ENCODE measurements at places on chromosomes 1 and 21.

- no peak for DNase-seq
Measured at GRCh38 chr1:27253596-27253995, 19.2 kb downstream of the WDTC1 start.

GRCh38 chr1:202578001-202578504, 132.2 kb downstream of the SYT2 start:
- DNase-seq, result no peak

DNA sequence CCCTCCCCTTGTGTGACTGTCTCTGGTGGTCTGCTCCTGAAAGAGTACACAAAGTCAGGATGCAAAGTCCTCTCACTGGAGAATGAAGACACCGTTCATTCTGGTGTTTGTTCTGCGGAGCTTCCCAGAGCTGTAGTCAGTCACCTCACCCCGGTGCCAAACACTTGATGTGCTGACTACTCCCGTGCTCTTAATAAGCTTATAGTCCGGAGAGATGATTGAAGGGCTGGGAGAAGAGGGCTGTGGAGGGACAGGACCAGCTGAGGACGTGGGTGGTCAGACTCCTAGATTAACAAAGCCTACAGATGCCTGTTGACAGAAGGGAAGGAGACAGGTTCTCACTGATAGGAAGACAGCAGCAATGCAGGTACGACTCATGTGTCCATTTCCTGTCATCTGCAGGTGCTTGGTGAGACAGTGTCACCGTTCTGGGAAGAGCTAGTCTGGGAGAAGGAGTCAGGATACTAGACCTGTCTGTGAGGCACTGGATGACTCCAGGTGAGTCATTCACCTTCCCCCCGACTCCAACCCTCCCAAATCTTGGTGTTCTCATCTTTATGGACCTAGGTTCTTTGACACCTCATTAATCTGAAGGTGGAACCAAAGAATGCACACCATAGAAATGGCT, 40.4 kb upstream of the LRRN2 start:
- no peak for DNase-seq

GRCh38 chr1:16155537-16156410, at the start of gene EPHA2:
EPHA2 (minus strand) TSS chr1:16156069; CDS start chr1:16155932, 137 bp downstream.
- no peak for DNase-seq

GRCh38 chr1:64320470-64320869, 117.0 kb downstream of the UBE2U start:
- DNase-seq, result no peak
